ENCODE measurements at places on chromosomes 6 and 20. TPM values are rescaled to one million over a fixed set of nuclear protein-coding genes. Genes with fewer than 3 reads are reported as not detected.

- peaks cover 36% of the 10 kb centered on the region for H3K4me1 ChIP-seq
- no peak overlapping the region for H3K27ac ChIP-seq
- no peak overlapping the region for H3K4me3 ChIP-seq
These were observed 10.4 kb downstream of the MRPL14 start for GRCh38 chr6:44116641-44117382.

DNA sequence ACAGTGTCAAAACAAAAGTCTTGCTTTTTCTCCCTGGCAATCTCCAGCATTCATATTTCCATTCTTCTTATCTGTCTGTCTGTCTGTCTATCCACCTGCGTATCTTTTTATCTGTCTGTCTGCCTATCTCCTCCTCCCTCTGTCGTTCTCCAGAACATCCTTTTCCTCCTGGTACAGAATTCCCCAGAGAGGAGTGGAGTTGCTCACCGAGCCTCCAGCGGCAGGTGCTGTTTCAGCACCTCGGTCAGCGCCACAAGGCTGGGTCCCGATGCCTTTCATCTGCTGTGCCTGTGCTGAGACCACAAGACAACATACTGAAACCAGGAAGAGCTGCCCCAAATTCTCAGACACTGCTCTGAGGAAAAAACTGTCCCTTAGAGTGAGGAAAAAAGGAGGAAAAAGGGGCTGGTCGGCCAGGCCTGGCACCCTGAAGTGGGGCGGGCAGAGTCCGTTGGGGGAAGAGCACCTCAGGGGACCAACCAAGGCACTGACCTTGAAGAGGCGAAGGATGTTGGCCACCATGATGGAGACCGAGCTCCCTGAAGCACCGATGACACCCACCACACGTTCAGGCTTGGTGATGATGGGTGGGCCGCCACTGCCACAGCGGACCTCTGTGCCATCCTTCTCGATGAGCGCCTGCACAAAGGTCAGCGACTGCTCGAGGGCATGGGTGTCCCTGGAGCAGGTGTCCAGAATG lies 13.3 kb downstream of the GRM4 start:
- no peaks in the 10 kb centered on the region for H3K36me3 ChIP-seq
- DNase-seq: no peak
- H3K27me3 ChIP-seq: peaks cover 65% of the 10 kb centered on the region
- no peaks in the 10 kb centered on the region for H3K4me1 ChIP-seq
- no peak overlapping the region for H3K27ac ChIP-seq
- H3K4me3 ChIP-seq: no peak overlapping the region

Gene JPH2
- total RNA-seq: 4.7 TPM

Gene OOEP
- total RNA-seq: 0.87 TPM

DNA sequence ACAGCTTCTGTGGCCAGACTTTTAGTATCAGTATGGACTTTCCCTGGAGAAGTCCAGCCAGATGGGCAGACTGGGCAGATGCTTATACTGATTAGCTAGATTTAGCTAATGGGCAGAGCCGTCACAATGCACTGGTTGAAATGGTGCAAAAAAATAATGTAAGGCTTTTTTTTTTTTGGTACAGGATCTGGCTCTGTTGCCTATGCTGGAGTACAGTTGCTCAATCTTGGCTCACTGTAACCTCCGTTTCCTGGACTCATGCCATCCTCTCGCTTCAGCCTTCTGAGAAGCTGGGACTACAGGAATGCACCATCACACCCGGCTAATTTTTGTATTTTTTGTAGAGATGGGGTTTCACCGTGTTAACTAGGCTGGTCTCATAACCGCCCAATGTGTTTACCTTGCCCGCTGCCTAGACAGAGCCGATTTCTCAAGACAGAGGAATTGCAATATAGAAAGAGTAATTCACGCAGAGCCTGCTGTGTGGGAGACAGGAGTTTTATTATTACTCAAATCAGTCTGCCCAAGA lies 16.4 kb upstream of the KIFC1 start:
- peak overlapping the region; percentile 92 for H3K27ac ChIP-seq
- DNase-seq: peak; percentile 85
- H3K36me3 ChIP-seq: no peaks in the 10 kb centered on the region
